ENCODE measurements at places on chromosomes 11 and 22.

- DNase-seq, result no peak
Measured at GRCh38 chr11:86717817-86718501, 45.5 kb upstream of the ME3 start.

DNA sequence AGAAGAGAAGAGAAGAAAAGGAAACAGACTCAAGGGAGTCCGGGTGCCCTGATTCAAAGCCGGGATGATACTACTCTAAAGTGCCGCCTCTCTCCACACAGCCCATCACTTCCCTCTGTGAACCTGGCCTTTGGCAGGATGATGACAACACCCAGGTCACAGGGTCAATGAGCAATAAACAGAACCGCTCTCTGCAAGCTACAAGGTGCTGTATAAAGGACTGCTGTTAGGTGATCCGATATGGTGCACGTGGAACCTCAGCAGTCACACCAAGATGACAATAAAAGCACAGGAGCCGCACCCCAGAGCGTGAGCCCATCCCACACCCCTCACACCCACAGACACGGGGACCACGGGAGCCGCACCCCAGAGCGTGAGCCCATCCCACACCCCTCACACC lies 10.7 kb downstream of the TTLL1 start:
- DNase-seq, result no peak

- no peak for DNase-seq
Measured at GRCh38 chr22:22880645-22881044, 7.0 kb upstream of the IGLL5 start.

- no peak for DNase-seq
Measured at GRCh38 chr11:128749974-128750373, 56.1 kb downstream of the FLI1 start.

DNA sequence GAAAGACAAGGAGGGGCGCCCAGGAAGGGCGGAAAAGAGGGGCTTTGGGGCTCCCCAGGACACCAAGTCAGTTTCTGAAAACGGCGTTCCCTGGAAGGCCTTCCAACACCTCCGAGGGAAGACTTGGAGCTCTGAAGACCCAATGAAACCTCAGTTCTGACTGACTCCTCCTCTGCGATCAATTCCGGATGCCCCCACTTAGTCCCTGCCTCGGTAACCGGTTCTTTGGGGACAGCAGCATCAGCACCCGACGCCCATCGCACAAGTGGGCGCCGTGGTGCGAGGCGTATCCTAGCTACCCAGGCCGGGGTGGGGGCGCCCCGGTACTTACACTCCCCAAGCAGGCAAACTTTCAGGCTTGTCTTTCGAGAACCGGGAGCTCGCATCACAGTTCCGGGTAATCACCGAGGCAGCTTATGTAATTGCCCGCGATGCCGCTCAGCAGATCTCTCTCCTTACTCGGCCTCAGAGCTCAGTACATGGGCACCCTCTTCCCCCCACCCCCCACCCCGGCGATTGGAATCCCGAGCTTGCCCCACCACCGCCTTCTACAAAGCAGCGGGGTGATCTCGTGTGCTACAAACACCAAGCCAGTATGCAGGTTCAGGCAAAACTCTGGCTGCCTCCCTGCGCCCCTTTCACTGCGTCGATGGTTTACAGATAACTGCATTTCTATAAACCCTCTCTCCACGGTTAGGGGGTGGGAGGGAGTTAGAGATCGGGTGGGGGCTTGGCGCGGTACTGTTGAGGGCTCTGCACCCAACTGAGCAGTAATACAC lies 2.0 kb downstream of the TENM4 start:
- no peak for DNase-seq

- DNase-seq, result no peak
Measured at GRCh38 chr22:23565305-23565914, 14.7 kb downstream of the IGLL1 start.

All from activated CD4-positive, alpha-beta T cell treated with anti-CD3 and anti-CD28 coated beads for 1 hour (primary cell).